Activated CD4-positive, alpha-beta T cell treated with anti-CD3 and anti-CD28 coated beads, Interleukin-2, Interleukin-4, amounts not matched to agents 100 ng/mL and 50 ng/mL, durations not matched to agents 16 hours and 8 hours (primary cell): ENCODE measurements at places on chromosomes 16 and 17.

DNA sequence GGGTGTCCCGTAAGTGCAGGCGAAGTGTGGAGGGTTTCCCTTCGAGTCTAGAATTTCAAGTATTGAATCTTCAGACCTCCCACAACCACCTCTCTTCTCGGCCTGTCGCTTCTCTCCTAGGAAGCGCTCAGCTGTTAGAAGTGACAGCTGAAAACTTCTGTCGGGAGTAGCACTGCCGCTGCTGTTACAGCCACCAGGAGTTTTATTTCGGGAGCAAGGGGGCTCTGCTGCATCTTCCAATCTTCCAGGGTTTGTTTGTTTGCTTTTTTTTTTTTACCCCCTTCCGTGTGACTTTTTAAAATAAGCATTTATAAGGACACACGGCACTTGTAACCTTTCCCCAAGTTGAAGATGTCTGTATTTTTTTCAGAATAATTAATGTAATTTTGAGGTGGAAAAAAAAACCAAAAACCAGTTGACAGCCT lies 767 bp downstream of the RPS6KB1 start:
- peak; percentile 21 for DNase-seq

DNA sequence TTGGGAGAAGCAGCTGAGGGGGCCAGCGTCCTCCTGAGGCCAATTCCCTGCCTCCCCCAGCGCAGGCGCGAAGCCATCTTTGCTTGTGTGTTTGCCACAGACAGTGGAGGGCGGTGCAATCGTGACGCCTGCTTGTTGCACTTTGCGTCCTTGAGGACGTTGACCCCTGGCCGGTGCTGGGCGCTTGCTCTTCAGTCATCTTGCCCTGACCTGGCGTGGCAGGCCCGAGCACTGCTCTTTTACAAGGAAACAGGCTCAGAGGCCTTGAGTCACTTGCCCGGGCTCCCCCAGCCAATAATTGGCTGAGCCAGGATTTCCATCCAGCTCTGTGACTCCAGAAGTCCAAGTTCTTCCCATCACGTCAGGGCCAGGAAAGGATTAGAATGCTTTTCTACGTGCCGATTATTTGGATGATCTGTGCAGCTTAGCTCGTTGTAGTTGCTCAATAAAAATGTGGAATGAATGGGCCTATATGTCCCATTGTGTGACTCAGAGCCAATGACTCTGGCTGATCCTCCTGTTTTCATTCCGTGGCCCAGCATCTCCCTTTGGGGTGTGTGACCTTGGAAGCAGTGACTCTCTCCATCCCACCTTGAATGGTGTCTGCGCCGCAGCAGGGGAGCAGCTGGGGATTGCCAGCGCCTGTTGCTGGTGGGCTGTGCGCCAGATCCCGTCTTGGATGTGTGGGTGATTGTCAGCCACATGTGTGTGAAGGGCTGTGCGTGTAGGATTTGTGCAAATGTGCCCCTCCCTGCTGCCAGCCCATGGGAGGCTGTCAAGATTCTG lies 214.1 kb downstream of the SEC14L1 start:
- DNase-seq = no peak

DNA sequence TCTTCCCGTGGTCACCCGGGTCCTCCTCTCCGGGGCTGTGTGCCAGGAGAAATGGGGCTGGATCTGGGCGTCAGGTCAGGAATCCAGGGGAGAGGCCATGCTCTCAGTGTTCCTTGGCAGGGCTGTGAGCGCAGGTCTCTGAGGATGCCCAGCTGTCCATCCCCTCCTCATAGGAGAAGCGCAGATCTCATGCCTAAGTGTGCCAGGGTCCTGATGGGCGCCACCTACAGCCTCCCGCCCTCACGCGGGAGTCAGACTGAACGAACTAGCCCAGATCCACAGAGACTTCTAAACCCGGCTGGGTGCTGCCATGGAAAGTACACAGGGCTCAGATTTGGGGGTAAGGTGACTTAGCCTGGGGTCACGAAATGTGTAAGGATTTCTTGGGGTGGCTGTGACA lies 24.3 kb downstream of the MGRN1 start:
- DNase-seq = peak; percentile 8

DNA sequence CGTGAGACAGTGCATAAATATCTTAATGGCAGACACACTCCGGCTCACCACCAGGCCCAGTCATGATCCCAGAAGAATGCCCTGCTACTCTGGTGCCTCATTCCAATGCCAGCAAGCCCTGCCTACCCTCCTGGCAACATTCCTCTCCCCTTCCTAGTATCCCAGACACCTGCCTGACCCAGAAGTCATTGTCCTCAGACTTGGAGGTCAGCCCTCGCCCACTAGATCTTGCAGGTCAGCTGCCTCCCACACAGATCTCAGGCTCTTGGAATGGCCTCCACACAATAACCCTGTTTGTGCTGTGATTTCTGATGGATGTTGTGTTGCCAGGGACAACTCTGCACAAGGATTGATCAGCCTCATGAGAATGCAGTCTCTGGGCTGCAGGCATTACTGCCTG lies 1.8 kb upstream of the TEX2 start:
- no peak for DNase-seq

- DNase-seq = no peak
These were observed 14.9 kb downstream of the ADGRG1 start for GRCh38 chr16:57643147-57643874.

GRCh38 chr17:73342050-73342522 lies 30.3 kb upstream of the CDC42EP4 start:
- no peak for DNase-seq

- DNase-seq = no peak
These were observed 3.2 kb downstream of the ARHGAP17 start for GRCh38 chr16:25011891-25012514.

GRCh38 chr16:518858-519257 lies 8.7 kb upstream of the CAPN15 start:
- DNase-seq = no peak

DNA sequence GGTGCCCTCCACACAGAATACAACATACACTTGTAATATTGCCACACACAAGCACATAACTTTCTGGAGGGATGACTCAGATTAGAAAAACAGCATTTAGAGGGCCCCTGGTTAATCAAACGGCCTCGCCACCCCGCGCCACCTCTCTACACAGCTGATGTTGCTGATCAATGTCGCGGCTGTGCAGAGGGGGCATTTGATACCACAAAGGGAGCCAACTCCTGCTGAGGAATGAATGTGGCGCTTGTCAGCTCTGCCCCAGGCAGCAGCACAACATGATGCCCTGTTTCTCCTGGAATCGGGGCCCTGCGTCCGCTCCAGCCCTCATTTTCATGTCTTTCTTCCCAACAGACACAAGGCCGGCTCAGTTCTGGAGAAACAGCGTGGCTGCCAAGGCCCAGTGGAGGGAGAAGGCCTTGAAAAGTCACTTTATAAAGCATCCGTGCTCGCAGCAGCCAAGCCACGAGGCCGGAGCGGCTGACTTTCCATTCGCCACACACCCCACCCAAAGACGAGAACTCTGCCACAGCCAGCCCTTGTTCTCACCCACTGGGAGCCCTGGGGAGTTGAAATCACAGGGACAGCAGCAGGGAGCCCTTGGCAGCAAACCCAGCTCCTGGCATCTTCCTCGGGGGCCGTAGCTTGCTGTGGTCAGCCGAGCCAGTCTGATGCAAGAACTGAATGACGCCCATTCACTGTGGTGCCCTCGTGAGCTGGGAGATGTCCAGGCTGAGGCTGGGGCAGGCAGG lies 65.6 kb downstream of the XYLT1 start:
- DNase-seq = no peak

DNA sequence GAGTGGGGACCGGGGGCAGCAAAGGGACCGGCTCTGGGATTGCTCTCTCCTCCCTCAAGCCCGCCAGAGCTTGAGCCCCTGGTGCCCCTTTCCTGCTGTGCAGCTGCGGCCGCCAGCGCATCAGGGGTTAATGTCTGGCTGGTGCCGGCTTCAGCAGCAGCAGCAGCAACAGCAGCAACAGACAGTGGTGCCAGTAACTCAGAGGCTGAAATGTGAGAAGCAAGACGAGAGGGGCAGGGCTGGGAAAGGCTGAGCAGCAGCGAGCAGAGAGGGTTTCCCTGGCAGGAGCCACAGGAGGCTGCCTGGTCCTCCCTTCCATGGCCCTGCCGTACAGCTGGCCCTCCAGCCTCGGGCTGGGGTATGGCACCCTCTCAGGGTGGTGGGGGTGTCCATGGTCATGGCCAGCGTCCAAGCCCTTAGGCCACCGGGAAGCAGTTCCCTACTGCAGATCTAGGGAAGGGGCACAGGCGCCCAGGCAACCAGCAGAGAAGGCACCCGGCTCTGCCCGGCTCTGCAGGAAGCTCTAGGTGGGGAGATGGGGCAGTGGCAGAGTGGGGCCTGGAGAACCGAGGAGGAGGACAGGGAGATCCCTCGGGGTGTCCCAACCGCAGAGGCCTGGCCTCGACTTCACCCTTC lies 21.1 kb upstream of the TFAP4 start:
- no peak for DNase-seq

DNA sequence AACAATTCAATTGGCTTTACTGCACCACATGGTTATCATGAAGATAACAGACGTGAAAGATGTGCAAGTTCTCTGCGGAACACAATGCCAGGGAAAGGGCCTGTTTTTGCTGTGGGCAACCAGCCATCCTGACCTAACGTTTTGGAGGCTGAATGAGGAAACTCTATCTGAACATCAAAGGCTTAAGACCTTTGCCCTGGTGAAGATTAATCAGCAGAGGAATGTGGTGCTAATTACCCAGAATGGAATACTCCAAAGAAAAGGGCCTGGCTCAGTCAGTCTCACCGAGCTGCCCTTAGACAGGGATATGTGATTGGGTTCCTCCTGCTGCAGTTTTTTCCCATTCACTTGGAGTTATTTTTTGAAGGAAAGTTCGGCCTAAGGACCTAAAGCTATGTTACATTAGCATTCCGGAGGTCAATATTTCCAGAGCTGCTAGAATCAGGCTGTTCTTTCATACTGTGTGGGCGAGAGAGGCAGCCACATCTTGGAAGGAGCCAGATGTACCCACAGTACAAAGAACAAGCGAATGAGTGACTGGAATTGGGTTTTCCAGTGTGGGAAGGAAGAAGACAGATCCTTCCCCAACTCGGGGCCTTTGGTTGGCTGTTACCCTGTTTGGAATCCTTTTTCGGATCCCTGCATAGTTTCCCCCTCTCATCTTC lies 15.5 kb downstream of the ASIC2 start:
- no peak for DNase-seq

- no peak for DNase-seq
These were observed 8.5 kb downstream of the HS3ST3A1 start for GRCh38 chr17:13593021-13593751.

DNA sequence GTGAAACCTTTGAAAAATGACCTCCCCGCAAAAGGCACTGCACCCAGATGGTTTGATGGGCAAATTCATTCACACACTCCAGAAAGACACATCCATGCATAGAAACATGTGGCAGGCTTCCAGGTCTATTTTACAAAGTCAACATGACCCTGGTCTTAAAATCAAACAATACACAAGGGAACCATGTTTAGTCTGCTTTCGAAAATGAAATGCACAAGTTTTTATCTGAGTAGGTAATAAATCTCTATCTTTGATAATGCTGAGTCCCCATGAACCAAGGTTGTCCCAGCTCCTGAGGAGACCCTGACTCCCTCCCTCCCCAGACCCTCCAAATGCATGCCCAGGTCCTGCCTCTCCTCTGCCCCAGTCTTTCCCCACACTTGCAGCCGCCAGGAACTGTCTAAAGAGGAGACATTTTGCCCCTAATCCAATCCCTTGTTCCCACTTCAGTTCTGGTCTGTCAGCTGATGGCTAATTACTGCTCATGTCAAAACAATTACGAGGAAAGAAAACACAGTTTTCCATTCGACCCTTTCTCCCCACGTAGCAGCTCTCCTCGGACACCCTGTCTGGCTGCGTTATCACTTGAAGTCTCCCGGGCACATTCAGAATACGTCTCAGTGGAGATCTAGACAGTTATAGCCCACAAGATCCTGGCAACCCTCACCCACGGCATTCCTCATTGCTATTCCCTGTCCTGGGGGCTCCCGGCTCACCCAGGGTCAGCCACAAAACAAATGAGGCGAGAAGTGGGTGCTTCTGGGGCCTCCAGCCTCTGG lies 68.8 kb upstream of the RCVRN start:
- DNase-seq = no peak

DNA sequence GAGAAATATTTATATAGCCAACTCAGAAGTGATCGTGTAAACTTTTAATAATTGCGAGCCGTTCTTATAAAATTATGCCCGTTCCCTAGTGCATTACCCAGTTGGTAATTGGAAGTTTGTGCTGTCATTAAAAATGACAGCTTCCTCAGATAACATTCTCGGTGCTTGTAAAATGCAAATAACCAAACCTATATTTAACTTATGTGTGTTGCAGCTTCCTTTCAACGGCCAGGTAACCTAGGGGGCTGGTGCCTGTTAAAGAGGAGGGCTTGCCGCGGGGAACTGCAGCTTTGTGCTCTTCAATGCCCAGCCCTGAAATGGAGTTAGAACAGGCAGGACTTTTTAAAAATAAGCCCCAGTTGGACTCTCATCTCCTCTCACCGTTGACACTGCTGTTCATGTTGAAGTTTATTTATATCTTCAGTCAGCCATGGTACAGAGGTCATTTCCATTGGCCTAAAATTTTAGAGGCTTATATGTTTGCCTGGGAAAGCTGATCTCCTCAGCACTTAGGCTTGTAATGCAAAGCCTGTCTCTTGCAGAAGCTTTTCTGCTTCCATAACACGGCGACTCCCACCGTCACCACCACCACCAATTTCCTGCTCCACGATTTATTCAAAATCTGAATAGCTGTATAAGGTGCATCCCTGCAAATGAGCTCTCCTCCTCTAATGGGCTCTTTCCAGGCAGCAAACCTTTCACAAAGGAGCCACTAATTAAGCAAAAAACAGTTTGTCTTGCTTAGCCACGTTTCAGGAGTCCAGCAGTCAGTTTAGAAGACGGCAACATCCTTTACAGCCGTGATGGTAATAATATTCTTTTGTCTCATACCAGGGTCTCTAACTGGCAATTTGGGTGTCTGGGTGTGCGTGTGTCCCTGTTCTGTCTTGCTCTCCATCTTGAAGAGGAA lies 74.7 kb downstream of the RPA1 start:
- DNase-seq = no peak

- DNase-seq = no peak
These were observed 66.3 kb downstream of the CACNG1 start for GRCh38 chr17:67110619-67111018.

DNA sequence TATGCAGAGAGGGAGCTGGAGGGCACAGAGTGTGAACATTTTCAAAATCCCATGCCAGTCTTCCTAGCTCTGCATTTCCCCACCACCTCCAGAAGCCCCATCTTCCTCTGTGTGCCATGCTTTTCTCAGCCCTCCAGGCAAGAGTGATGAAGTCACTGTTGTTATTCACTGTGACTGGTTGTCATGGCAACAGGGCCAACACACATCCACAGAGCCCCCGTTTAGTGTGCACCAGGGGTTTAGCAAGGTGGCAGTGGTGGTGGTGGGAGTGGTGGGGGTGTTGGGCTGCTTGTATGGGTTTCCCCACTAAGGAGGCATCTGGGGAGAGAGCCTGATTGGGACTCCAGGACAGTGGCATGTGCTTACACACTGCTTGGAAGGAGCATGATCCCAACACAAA lies 309.9 kb upstream of the ASIC2 start:
- DNase-seq = no peak

GRCh38 chr17:9205520-9206409 lies 184.5 kb downstream of the NTN1 start:
- no peak for DNase-seq
